Calu3 (cell line): ENCODE measurements at places on chromosomes 2 and 18. TPM values are rescaled to one million over a fixed set of nuclear protein-coding genes. Genes with fewer than 3 reads are reported as not detected.

DNA sequence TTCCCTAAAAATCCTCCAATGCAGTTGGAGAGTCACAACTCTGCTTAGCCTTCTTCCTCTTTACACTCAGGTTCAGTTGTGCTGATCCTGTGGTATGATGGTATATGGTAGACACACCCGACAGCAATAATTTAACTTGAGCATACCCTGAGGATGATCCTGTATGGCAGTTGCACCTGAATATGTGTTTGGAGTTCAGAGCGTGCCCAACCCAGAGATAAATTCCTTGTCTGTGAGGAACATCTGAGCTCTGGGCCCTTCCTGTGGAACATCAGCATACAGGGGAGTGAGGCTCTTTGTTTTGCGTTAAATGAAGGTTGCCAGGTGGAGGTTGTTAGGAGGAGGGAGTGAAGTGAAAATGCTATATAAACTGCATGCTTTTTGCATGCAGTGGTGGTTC is 187.7 kb downstream of the MYO3B start:
- no peaks in the 10 kb centered on the region for H3K36me3 ChIP-seq
- no peak overlapping the region for H3K4me3 ChIP-seq
- no peak overlapping the region for H3K27ac ChIP-seq
- peaks cover 42% of the 10 kb centered on the region for H3K27me3 ChIP-seq
- H3K4me1 ChIP-seq: peaks cover 10% of the 10 kb centered on the region

DNA sequence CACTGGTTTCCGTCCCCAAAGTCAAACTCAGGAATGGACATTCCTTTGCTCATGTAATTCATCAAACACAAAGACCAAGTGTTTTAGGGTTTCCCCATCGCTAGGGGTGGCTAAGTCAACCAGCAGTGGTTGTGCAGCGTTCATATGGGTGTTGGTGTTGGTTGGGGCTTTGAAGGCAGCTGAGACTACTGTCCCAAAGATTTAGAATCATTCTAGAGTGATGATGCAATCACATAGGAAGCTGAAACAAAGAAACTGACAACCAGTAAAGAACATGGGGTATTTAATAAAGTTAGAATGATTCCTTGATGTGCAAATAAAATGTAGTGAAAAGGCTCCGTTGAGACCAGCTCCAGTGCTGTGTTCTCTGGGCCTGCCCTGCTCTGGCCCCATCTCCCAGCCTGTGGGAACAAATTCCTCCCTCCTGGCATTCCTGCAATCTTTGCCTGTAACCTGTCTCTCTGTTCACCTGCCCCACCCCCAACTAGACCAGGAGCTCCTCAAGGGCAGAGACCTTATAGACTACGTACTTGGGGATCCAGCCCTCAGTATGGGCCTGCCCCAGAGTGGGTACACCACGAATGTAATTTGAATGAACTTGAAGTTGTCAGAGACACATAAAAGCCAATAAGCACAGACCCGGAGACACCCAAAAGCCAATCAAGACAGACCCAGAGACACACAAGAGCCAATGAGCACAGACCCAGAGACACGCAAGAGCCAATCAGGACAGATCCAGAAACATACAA is 191.7 kb upstream of the TWIST2 start:
- H3K27me3 ChIP-seq: peaks cover 44% of the 10 kb centered on the region
- no peaks in the 10 kb centered on the region for H3K4me1 ChIP-seq
- no peak overlapping the region for H3K4me3 ChIP-seq
- H3K36me3 ChIP-seq: no peaks in the 10 kb centered on the region
- H3K27ac ChIP-seq: no peak overlapping the region

Gene C1GALT1C1L
- total RNA-seq: 1.3 and 1.5 TPM in 2 replicates

Gene AMER3
- total RNA-seq: not detected in 2 replicates

Gene DAPL1
- total RNA-seq: not detected in 2 replicates

Gene CNDP1
- not detected in 2 replicates for total RNA-seq

Gene TIMM21
- 44.9 and 46.7 TPM in 2 replicates for total RNA-seq

Gene ANO7
- total RNA-seq: 7.7 and 8.0 TPM in 2 replicates
